ENCODE measurements at places on chromosomes 4 and X. TPM values are rescaled to one million over a fixed set of nuclear protein-coding genes. Genes with fewer than 3 reads are reported as not detected.

The SPARCL1 gene
- total RNA-seq = 0.17 TPM

The ADH1C gene
- 0.23 TPM for total RNA-seq

The LDOC1 gene
- total RNA-seq = 15.2 TPM

The CENPI gene
- 5.0 TPM for total RNA-seq

The MAGEA11 gene
- not detected for total RNA-seq

The C4orf50 gene
- total RNA-seq = not detected

The TADA2B gene
- total RNA-seq = 13.8 TPM

The MMAA gene
- 6.2 TPM for total RNA-seq

The LANCL3 gene
- 0.66 TPM for total RNA-seq

The PASD1 gene
- total RNA-seq = not detected

The CLGN gene
- total RNA-seq = 0.07 TPM

The SPIN2A gene
- total RNA-seq = 0.53 TPM

The UGT2B17 gene
- not detected for total RNA-seq

The GPR82 gene
- total RNA-seq = not detected

The RAI2 gene
- total RNA-seq = 2.0 TPM

The TMPRSS11F gene
- not detected for total RNA-seq

The AWAT2 gene
- total RNA-seq = not detected

The HS6ST2 gene
- not detected for total RNA-seq

The BTK gene
- total RNA-seq = not detected

The CISD2 gene
- 34.2 TPM for total RNA-seq

The FAM133A gene
- total RNA-seq = 0.20 TPM

Measured in smooth muscle cell of the pulmonary artery (primary cell).